ENCODE measurements at places on chromosomes 7 and 10.

- no peak for DNase-seq
These were observed 30.1 kb upstream of the PRTFDC1 start for GRCh38 chr10:24982319-24983112.

GRCh38 chr7:23380556-23380955 is 81.4 kb downstream of the MALSU1 start:
- DNase-seq: no peak

DNA sequence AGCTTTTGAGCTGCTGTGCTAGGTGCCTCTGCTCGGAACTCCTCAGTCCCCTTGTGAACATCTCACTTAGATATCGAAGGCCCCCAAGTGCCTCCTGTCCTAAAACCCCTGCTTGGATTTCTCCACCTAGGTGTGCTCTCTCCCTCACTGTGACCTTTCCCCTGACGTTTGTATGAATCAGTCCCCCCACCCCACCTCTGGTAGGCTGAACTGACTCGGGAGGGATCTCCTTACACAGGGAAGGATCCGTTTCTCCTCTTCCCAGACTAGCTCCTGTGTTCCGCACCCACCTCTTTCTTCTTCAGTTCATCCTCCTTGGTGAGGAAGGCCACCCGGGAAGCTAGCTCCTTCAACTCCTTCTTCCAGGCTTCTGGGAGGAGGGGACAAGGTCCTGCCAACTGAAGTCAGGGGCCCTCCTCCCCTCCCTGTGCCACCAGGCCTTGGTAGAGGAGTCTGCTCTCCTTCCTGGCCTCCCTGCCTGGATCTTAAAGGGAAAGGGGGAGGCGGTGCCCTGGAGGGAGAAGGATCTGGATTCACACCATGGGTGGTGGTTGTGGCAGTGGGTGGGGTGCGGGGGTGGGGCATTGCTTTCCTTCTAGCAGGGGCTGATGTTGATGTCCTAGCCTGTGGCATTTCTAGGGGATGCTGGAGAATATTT is 6.8 kb downstream of the TBATA start:
- no peak for DNase-seq

- no peak for DNase-seq
These were observed 25.2 kb upstream of the AGK start for GRCh38 chr7:141525973-141526514.

GRCh38 chr10:34543716-34544115 is 271.4 kb downstream of the PARD3 start:
- DNase-seq: no peak

DNA sequence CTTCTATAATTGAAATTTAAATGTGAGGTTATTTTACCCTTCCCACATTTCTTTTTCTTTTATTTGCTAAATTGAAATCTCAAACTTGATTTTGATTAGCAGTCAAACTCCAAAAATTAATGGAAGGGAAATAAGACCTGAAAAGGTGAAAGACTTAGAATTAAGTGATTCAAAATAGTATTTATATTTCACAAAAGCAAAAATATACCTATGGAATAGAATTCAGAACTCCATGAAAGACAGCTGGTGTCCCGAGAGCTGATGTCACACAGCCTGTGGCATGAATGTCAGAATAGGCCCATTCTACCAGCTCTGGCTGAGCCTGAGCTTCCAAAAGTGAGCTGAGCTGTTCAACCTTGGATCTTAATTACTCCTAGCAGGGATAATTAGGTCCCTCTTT is at the start of gene FAM24A:
TSS of gene FAM24A (plus strand) at position 301 of the 400 bp plus-strand sequence. CDS start 1,025 bp downstream, outside the sequence.
- DNase-seq: no peak

DNA sequence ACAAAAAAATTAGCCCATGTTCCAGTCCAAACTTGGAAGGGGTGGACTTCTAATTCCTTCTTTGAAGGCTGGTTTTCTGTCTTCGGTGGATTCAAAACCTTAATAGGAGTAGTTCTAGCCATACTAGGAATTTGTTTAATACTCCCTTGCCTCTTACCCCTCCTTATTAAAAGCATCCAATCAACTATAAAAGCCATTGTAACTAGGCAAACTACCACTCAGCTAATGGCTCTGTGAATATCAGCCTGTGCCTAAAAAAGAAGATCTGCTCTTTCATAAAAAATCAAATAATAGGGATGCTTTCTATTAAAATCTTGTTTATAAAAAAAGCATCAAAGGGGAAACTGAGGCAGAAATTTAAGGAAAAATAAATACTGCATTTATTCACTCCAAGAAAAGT is 4.1 kb upstream of the ADCK2 start:
- no peak for DNase-seq

GRCh38 chr7:151632750-151633515 is 113.2 kb upstream of the RHEB start:
- DNase-seq: peak; percentile 22

DNA sequence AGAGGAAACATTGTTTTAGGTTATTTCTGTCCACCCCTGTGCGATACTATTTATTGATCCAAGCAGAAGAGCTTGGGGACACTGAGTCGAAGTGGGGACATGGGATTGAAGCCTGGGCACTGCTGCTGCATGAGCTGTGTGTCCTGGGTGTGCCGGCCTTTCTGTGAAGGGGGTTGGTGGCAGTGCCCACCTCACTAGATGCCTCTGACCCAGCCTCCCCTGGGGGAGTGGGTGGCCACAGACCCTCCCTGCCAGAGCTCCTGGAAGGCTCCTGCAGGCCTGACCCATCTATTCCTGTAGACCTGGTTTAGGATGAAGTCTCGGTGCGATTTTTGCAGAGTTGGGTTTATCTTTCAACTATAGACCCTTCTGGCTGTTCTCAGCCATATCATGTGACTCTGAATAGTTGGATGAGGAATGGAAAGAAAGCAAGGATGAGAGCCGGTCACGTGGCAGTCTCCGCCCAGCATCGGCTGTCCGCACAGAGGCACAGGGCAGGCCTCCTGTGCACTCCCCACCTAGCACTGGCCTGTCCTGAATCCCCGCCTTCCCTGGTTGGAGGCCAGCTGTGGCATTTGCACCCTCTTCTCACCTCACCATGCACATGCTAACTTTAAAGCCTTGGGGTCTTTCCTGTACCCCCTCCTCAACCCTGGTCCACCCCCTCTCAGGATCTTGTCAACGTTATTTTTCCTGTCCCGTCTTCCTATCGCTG is 17.6 kb upstream of the SH2D4B start:
- no peak for DNase-seq

Data from T-helper 9 cell (primary cell).